ENCODE measurements at places on chromosomes 5 and 9.

DNA sequence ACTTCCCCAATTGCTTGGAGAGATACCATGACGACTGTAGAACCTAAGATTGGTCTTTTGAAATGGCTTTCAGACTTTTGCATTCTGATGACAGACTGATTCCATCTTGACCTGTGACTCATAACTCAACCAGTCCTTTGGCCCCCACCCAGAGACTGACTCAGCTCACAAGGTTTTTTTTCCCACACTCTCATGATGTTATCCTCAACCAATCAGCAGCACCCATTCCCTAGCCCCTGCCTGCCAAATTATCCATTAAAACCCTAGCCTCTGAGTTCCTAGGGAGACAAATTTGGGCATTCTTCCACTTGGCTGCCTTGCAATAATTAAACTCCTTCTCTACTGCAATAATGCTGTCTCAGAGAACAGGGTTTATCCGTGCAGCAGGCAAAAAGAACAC is 1263.3 kb upstream of the CDH9 start:
- no peak for DNase-seq

DNA sequence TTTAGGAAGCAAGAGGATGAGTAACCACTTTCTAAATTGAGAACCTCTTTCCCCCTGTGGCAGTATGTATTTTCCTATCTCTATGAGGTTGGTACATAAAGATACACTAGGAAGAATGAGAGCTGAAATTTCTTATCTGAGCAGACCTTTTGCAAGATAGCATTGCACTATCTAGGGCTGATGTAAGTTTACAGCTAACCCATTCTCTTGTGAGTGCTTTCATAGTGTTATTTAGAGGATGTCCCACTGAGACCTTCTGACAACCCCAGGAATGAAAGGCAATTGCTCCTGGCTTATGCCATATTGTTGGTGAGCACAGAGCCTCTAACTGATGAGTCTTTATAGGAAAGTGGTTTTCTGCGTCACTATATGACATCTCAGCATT is 1209.3 kb upstream of the CDH6 start:
- no peak for DNase-seq

DNA sequence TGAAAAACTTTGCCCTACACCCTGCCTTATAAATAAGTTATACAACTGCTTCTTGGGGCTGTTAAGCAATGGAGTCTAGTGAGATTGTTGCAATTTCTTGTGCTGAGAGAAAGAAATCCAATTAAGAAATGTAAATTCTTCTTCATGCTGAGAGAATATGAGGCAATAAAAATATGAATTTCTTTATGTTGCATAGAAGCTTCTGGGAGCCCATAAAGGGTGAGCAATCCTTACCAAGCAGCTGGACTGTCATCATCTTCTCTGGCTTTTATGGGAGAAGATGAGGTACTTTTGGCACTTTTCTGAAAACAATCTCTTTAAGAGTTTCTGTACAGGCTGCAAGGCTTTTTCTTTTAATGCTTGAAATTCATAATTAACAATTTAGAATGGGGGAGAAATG is 204.3 kb downstream of the DMRTA1 start:
- DNase-seq: no peak

GRCh38 chr9:110932863-110933262 is 105.4 kb downstream of the LPAR1 start:
- no peak for DNase-seq

GRCh38 chr9:72874344-72874743 is 78.5 kb downstream of the ALDH1A1 start:
- no peak for DNase-seq

GRCh38 chr5:474840-475661 is 32.1 kb downstream of the EXOC3 start:
- DNase-seq: no peak
